HCT116 (cell line): ENCODE measurements at places on chromosomes 4 and X. TPM values are rescaled to one million over a fixed set of nuclear protein-coding genes. Genes with fewer than 3 reads are reported as not detected.

GRCh38 chr4:84751707-84752106 is 168.8 kb downstream of the CDS1 start:
- no peak for DNase-seq

Gene IL21
- 0.12 TPM for total RNA-seq

Gene IBSP
- not detected for total RNA-seq

Gene PWWP3B
- total RNA-seq = 3.4 TPM

DNA sequence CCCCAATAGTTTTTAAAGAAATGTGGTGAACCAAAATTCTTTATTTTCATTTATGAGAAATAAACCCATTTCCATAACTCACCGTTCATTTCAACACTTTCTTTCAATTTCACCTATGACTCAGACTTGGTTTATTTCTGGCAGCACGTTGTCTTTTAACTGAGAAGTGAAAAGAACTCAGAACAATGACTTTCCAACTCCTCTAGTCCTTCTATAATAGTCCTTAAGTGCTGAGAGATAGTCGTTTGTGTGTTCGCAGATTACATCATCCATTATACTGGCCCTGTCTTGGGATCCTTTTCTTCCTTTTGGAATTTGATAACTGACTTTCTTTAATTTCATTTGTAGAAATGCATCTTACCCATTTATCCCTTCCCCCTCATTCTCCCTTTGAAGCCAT is 113.6 kb downstream of the GLUD2 start:
- DNase-seq = no peak

- DNase-seq = no peak
These were observed 83.4 kb downstream of the TNIP2 start for GRCh38 chr4:2672700-2673099.

DNA sequence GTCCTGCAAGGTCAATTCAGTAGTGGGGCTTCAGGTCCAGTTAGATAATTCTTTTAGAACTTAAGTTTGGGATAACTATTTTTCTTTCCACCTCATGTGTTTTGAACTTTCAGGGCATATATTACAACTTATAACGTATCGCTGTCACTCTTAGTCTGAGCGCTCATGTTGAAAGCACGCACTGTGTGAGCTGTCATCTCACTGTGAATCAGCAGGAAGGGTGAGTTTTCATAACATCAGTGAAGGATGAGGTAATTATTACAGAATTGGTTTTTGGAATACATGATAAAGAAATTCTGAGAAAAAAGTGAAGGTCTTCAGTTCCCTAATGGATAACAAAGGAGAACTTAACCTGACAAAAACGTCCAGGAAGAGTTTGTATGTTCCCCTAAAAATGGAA is 45.1 kb upstream of the SLC4A4 start:
- DNase-seq = no peak

- no peak for DNase-seq
These were observed 322.3 kb downstream of the DHX15 start for GRCh38 chr4:24262084-24262483.

Gene AREG
- total RNA-seq = 739 TPM

GRCh38 chr4:89757154-89757719 is 79.7 kb downstream of the SNCA start:
- no peak for DNase-seq

GRCh38 chr4:67886281-67886680 is 2.5 kb upstream of the TMPRSS11D start:
- DNase-seq = no peak

DNA sequence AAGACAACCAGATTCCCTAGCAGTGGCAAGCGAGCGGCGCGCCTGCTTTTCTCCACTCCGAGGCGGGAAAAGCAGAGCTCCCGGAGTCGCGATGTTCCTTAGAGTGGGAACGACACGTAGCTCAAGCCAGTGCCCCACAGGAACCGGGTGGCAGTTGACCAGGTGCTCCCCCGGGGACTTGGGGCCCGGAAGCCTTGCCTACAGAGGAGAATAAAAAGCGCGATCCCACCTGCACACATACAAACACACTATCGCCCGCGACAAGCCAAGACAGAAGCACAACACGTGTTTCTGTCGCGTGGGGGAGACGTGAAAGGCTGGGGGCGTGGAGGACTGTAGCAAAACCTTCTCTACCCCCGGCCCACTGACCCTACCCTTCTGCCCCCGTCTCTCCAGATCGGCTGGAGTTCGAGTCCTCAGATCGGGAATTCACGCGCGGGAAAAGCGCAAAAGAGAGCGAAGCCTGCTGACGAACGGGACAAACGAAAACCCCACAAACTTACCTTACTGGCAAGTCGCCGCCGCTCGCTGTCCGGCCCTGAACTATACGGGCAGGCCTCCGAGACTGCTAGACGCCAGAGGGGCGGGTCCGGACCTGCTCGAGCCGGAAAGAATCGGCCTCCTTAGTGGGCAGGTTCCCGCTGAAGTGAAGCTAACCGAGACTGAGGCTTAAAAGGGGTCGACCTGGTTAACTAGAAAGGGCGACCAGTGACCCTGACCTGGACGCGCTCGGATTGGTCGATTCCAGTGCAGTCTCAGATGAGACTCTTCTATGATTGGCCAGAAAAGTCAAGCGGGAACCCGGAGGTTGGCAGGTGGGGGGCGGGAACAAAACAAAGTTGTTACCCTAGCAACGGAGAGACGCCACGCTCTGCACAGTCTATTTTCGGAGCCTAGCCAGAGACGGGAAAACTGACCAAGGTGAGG is at the start of the genes DNAAF6 and NUP62CL:
DNAAF6 (plus strand) TSS at position 842 of the 927 bp plus-strand sequence. CDS start 6,265 bp downstream, outside the sequence.
NUP62CL (minus strand) TSS at position 664 of the 927 bp plus-strand sequence. CDS start 31,287 bp downstream, outside the sequence.
- peak; percentile 80 for DNase-seq

Gene ASB12
- not detected for total RNA-seq

DNA sequence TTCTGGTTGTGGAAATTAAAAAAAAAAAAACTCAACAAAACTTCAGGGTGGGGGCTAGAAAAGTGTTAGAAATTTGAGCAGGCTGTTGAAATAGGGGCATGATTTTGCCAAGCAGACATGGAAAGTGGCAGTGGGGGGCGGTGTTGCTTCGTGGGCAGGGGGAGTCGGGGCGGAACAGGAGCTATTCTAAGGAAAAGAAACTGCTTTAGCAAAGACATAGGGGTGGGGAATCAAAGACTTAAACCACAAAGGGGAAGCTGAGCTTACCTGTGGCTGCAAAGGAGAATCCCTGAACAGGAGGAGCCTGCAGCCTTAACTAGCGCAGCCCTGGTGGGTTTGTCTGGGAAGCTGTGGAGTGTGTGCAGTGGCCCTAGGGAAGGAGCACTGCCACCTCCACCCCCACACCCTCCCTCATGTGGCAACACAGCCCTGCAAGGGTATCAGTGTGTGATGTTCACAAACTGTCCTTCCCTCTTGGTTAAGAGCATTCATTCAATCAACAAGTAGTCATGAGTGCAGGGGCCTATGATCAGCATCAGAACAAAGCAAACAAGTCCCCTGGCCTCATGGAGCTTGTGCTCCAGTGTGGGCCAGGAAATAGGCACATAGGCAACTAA is 20.5 kb downstream of the SEL1L3 start:
- no peak for DNase-seq

DNA sequence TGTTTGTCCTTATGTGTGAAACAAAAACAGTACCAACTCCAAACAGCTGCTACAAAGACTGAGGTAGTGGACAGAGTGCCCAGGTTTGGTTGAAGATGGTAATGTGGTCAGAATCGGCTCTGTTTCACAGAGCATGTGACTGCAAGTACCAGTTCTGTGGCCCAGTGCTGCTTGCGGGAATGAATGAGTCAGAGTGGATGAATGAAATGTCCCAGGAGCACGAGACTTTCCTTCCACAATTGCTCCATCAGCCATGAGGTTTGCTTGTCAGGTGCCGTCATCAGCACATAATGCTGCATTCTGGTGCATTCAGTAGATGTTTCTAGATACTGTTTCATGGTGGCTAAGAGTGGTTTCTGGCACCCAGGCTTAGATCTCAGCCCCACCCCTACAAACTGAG is 84.2 kb downstream of the GPR143 start:
- no peak for DNase-seq

GRCh38 chr4:52748432-52748831 is 2.8 kb downstream of the ERVMER34-1 start:
- DNase-seq = no peak

Gene DUSP21
- total RNA-seq = not detected

Gene HHIP
- total RNA-seq = not detected

DNA sequence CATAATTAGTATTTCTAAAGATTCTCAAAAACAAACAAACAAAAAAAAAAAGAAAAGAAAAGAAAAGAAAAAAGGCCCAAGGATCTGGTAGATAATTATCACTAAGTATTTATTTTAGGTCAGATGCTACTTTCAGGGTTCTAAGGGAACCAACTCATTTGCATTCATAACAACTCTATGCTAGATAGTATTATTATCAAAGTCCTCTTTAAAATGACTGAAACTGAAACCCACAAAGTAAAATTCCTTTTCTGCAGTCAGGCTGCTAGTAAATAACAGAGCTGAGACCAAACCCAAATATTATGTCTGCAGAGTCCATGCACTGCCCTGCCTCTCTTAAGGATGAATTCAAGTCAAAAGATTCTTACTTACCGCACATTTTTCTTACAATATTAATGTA is 38.3 kb upstream of the MAPK10 start:
- DNase-seq = no peak

- no peak for DNase-seq
These were observed 1328.7 kb downstream of the ADGRL3 start for GRCh38 chr4:62528874-62529273.

- no peak for DNase-seq
These were observed 47.3 kb upstream of the ACSL1 start for GRCh38 chr4:184873054-184873453.

DNA sequence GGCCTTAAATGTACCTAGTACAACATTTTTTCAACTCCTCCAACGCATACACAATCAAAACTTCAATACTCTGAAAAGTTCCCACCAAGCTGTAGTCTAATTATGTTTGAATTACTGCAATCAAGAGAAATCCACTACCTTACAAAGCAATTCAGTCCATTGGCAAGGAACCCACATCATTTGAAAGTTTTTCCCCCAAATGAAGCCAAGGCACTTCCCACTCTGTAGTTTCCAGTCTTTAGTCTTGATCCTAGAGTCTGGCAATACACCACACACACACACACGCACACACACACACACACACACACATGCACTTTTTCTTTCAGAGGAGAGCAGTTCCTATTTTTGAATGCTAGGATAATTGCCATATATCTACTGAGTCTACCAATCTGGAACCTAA is 79.6 kb downstream of the ANTXR2 start:
- no peak for DNase-seq

Gene TGIF2LX
- not detected for total RNA-seq

DNA sequence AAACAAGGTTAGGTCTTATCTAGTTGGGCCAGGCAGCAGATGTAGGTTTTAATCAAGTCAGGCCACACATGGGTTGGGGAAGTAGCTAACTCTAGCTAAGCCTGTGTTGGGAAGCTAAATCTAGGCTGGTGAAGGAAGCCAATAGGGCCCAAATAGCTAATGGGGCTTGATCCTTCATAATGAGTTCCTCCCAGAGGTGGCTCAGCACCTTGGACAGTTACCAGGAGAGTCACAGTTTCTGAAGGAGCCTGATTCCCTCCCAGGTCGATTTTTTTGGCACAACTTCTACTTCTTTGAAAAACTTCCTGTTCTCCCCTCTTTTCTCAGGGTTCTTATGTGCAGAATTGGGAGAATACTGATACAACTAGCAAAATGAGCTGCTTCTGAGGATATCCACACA is 242.5 kb upstream of the PRPS2 start:
- DNase-seq = no peak

Gene FABP2
- not detected for total RNA-seq

- no peak for DNase-seq
These were observed 80.2 kb downstream of the SH2D1A start for GRCh38 chrX:124426288-124427169.

Gene DIPK2B
- total RNA-seq = not detected

DNA sequence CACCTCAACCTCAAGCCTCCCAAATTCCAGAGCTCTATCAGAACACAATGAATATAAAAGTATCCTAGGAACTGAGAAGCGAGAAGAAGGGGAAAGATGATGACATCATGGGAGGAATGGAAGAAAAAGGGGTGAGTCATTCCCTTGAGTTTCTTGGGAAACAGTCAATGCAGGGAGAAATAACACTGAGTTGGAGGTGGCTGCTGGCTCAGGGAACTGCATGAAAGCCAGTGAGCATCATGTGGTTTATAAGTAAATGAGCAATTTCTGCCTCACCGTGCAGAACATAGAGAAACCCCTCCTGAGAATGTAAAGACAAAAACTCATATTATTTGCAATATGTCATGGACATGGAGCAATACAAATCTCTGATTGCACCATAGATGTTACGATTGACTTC is 73.3 kb downstream of the SHOX start:
- no peak for DNase-seq

DNA sequence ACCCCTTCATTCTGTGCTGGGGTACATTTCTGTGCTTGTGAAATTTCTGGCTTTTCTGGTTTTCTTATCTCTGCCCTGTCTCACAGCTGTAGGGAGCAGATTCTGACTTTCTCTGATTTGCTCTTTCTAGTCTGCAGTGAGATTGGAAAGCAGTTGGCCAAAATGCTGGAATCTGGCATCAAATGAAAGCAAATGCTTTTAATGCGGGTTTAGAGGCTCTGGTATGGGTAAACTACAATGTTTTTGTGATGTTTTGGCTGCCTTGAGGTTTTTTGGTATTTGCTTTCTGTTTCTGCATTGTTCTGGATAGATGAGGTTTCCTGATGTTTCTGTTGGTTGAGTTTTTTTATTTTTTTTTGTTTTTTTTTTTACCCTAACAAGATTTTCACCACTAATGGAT is 23.8 kb downstream of the SMIM20 start:
- no peak for DNase-seq

DNA sequence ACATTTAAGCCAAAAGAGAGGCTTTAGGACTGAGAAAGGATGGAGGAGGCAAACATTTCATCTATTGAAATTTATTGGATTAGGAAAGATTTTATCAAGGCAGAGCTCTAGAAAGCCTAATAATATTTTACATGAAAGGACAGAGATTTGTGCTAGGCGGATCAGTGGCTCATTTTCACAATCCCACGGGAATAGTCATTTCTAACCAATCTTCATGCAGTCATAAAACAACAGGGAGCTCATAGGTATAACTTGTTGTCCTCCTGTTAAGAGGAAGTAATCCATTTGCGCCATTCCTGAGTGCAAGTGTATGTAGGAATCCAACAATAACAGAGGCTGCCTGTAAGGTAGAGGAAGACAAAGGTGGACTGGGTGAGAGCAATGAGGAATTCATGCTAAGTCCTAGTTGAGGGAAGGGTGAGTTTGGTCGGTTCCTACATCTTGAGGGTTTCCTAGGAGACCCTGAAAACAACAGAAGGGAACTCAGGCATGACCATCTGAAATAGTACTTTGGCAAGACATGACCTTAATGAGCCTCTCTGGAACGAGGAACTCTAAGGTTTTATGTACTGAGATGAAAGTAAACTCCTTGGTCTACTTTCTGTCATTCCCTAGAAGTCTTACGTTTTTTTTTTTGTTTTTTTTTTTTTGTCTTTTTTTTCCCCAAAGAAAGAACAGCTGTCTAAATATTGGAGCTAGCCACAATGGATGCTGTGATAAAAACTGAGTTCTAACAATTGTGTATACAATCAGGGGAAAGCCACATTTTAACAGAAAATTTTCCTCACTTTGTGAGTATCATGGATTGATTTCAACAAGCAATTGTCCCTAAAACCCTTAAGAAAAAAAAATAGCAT is 89.7 kb downstream of the GEMIN8 start:
- DNase-seq = no peak

GRCh38 chrX:9184211-9184610 is 150.3 kb upstream of the FAM9B start:
- no peak for DNase-seq

GRCh38 chrX:150092549-150092948 is 154.3 kb upstream of the EOLA2 start:
- DNase-seq = no peak
